ENCODE measurements at places on chromosomes 6 and 20. TPM values are rescaled to one million over a fixed set of nuclear protein-coding genes. Genes with fewer than 3 reads are reported as not detected.

- DNase-seq = no peak
Observed at GRCh38 chr20:49786196-49786595, 26.4 kb upstream of the SLC9A8 start.

DNA sequence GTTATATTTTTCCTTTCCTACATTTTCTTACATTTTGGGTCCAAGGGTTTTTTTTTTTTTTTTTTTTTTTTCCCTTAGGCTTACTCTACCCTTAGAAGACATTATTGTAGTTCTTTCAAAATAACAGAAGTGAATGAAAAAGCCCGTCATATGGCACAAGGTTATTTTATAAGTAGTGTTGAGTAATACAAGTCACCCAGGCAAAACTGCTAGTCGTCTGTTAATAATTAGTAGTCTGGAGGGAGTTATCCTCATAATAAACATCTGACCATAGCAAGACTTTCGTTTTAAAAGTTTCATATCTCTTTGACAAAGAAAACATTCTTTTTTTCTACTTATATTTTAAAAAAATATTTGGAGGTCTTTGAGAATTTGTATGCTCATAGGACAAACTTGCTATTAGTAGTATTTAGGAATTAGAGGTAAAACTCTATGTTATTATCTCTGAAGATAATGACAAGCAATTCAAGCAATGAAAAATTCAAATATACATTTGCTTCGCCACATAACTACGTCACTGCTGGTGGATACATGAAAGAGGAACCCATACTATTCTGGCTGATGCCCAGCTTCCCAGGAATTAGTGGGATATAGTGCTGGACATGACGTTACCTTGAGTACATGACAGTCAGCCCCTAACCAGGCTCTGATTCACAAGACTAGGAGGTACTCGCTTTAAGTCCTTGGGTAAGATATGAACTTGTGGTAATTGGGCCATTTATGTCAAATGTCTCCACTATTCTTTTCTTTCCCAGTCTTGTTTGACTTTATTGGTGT is 532.8 kb downstream of the GRIK2 start:
- DNase-seq = no peak

- no peak for DNase-seq
Observed at GRCh38 chr6:127547904-127548649, 28.9 kb upstream of the C6orf58 start.

- no peak for DNase-seq
Observed at GRCh38 chr6:77040568-77041195, 422.6 kb downstream of the HTR1B start.

DNA sequence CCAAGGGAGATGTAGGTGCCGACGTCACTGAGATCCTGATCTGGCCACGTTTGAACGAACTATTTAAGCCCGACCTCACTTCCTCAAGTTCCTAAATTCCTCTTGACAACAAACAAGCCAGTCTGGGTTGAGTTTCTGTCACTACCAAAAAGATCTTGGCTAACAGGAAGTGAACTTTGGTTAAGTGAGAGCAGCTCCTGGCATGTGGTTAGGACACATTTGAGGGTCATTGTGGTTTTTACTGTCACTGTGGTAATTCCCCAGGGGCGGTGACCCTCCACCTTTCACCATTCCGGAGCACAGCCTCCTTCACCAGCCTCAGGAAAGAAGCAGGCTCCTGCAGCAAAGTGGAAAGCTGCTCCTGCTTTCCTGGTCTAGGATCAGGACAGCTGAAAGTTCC is 43.1 kb upstream of the ZNF831 start:
- DNase-seq = no peak

Gene MYH7B
- not detected for total RNA-seq

- no peak for DNase-seq
Observed at GRCh38 chr6:63928613-63929012, 293.0 kb downstream of the PHF3 start.

DNA sequence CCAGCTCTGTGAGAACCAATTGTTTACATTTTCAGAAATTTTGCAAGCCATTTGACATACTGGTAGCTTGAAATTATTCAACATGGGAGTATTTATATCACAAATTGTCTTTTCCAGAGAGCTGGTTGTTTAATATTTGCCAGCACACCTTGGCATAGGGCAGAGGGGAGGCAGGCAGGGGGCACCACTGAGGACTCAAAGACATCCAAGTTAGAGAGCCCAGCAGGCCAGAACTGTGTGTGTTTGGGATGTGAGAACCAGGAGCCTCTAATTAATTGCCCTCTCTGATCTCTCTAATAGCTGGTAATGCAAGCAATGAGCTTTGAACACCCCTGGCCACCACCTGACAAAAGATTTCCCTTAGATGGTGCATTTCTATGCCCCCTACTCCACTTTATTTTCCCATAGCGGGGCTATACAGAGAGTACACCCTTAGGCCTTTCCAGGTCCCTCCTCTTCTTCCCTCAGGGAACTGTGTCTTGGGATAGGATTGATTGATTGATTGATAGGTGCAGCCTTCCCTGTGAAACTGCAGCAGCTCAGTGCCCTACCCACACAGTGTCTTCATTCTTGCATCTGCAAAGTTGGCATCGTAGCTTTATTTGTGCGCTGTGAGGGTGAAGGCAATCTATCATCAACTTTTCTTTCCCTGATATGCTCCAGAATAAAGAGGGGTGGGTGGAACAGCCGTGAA is 29.2 kb downstream of the MOCS1 start:
- DNase-seq = no peak

- DNase-seq = peak; percentile 54
Observed at GRCh38 chr20:50450881-50451752, 59.1 kb upstream of the PTPN1 start.

GRCh38 chr20:13105864-13106457 is 97.2 kb downstream of the SPTLC3 start:
- DNase-seq = peak; percentile 57

Gene TNFRSF6B
- 3.3 TPM for total RNA-seq

DNA sequence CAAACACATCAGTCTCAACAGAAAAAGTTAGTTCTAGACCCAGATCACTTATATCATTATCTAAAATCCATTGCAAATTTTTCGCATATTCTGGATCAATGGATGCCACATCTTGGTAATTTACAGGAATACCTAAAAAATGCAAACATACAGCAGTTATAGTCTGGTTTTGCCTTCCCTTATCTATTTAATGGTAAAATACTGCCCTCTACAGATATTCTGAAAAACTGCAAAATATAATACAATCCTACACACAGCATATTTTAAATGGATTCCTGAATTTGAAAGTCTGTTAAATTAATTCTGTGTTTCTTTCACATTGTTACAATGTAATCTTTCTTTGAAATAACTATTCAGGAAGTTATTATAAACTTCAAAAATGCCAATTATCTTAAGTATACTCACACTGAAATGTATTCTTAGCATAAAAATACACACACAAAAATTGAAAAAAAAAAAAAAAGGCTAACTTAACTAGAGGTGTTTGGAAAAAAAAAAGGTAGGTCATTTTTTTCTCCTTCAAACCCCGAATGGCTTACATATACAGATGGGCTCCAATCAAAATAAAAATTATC is 88.4 kb downstream of the HACE1 start:
- DNase-seq = peak; percentile 11

DNA sequence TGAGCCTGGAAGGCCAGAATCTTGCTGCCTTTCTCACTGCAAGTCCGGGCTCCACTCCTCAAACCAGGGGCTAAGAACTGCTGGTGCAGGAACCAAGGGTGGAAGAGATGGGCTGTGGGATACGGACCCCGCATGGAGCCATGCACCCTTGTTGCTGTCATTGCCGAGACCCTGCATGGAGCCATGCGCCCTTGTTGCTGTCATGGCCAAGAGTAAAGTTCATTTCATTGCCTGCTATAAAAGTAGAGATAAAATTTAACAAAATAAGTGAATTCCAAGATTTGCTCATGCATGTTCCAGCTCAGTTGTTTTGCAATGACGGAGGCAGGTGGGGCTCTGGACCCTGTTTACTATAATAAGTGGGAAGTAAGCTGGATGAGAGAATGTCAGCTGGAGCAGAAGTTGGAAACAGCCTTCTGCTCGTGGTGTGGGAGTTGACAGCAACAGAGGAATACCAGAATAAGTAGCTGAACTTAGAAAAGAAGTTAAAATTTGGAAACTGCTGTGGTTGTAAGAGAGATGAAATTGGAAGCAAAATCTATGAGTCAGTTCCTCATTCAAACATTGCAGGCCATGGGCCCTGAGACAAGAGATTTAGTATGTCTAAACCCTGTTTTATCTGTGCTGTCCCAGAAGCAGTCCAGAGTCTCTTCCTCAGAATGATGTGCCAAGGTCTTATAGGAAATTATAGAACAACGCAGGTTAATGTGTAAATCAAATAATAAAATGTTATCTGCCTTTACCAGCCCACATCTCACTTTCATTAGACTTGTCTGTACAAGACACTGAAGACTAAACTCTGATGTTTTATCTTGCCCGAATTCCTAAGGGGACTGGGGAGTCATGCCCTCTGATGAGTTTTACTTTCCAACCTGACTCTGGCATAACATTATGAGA is 15.8 kb upstream of the THBS2 start:
- no peak for DNase-seq

DNA sequence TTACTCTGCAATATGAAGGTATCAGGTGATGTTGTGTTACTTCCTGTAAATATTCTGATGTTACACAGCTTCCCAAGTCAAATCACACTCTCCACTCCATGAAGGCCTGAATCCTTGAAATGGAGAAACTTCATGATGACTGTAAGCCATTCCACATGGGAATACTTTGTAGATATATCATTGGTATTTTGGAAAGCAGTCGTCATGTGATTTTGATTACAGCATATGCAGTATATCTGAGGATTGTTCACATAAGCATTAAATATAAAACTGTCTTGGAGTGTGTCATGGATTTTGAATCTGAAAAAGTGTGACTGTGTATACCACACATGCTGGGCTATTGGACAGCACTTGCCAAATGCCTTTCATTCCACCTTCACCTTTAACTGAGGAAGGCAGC is 118.3 kb upstream of the EXOC2 start:
- DNase-seq = no peak

DNA sequence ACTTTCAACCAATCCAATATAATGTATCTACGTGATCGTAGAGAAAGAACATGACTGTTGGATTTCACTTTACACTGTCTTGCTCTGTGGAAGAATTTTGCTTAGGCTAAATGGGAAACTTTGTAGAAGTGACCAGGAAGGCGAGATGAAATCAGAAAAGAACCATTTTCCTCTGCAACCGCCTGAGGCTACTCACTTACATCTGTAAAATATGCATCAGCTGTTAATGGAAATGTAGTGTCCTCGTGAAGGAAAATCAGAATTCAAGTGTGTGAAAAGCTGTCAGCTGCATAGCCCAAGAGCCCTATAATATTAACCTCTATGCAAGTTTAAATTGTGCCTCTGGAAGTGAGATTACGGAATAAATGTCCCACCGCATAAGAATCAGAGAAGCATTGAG is 277.9 kb downstream of the C6orf118 start:
- DNase-seq = no peak

DNA sequence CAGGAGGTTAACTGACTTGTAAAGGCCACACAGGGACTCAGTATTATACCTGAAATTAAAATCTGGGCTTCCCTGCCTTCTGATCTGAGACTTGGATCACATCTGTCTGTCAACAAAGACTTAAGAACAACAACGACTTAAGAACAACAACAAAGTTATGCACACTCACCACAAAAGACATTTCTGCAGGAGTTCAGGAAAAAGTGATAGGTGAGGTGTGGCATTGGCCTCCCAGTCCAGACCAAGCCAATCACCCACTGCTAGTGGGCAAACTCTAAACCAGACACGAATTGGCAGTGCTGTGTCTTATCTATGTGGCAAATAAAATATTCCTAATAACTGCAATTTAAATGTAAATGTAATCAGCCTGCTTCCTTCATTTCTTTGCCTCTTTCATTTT is 61.3 kb downstream of the PRDM1 start:
- no peak for DNase-seq

DNA sequence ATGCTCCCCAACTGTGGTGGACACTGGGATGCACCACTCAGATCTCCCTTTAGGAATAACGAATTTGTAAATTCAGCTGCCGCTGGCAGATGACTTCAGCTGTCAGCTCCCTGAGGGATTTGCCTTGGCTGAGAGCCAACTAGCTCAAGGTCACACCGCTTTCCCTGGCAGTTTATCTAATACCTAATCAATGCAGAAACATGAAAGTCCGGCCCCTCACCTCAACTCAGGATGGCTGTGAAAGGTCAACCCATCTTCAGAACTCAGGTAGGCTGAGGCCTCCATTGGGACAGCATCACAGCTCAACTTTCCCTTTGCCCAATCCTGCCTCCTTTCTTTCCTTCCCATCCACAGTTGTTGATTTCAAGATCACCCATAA is 22.8 kb upstream of the SCGN start:
- DNase-seq = no peak

GRCh38 chr6:29723262-29723665 is at the start of gene HLA-F:
TSS of gene HLA-F (plus strand) at chr6:29723434. CDS start at chr6:29723464, 30 bp downstream.
- peak; percentile 83 for DNase-seq

- DNase-seq = no peak
Observed at GRCh38 chr6:148776321-148777308, 29.8 kb downstream of the UST start.

DNA sequence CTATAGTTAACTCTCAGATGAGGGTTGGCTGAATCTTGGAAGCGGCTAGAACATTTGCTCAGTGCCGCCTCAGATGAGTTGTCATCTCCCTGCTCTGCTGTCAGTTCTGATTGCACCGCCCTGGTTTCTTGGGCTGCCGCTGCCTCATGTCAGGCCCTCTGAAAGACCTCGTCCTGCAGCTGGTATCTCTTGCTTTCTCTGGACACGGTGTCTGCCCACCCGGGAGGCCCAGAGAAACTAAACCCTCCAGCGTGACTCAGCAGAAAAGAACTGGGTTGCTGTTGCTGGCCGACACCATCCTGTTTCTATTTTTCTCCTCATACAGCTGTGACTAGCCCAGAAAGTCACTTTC is 355.4 kb downstream of the CD83 start:
- no peak for DNase-seq

- peak; percentile 48 for DNase-seq
Observed at GRCh38 chr6:11258260-11259237, 26.1 kb upstream of the NEDD9 start.

- DNase-seq = peak; percentile 41
Observed at GRCh38 chr6:116386581-116387299, 16.0 kb downstream of the DSE start.

GRCh38 chr6:110188791-110189190 is 8.6 kb downstream of the CDC40 start:
- DNase-seq = no peak
